Liver (tissue), 10 donors: ENCODE measurements at places on chromosomes 4 and X. TPM values are rescaled to one million over a fixed set of nuclear protein-coding genes. Genes with fewer than 3 reads are reported as not detected.

- H3K36me3 ChIP-seq: peaks cover 18% of the 10 kb centered on the region
- H3K27ac ChIP-seq: no peak overlapping the region
- no peak overlapping the region for H3K4me3 ChIP-seq
- DNase-seq: no peak
These were observed 12.8 kb downstream of the AIMP1 start for GRCh38 chr4:106329041-106329618.

- no peaks in the 10 kb centered on the region for H3K36me3 ChIP-seq
- no peaks in the 10 kb centered on the region for H3K4me1 ChIP-seq
- H3K4me3 ChIP-seq: no peak overlapping the region
These were observed 466.9 kb downstream of the FSTL5 start for GRCh38 chr4:161696944-161697343.

GRCh38 chr4:153528705-153529485 lies 62.7 kb downstream of the TMEM131L start:
- H3K36me3 ChIP-seq: no peaks in the 10 kb centered on the region
- H3K27ac ChIP-seq: peak overlapping the region; percentile 43
- peak; percentile 67 for DNase-seq
- no peaks in the 10 kb centered on the region for H3K27me3 ChIP-seq

SOD3 gene
- total RNA-seq: 2.6 TPM

MAGIX gene
- 6.9 TPM for total RNA-seq

- no peaks in the 10 kb centered on the region for H3K4me1 ChIP-seq
- H3K36me3 ChIP-seq: no peaks in the 10 kb centered on the region
- DNase-seq: no peak
- no peaks in the 10 kb centered on the region for H3K27me3 ChIP-seq
- H3K27ac ChIP-seq: no peak overlapping the region
These were observed 108.9 kb downstream of the NR3C2 start for GRCh38 chr4:148333265-148333664.

DNA sequence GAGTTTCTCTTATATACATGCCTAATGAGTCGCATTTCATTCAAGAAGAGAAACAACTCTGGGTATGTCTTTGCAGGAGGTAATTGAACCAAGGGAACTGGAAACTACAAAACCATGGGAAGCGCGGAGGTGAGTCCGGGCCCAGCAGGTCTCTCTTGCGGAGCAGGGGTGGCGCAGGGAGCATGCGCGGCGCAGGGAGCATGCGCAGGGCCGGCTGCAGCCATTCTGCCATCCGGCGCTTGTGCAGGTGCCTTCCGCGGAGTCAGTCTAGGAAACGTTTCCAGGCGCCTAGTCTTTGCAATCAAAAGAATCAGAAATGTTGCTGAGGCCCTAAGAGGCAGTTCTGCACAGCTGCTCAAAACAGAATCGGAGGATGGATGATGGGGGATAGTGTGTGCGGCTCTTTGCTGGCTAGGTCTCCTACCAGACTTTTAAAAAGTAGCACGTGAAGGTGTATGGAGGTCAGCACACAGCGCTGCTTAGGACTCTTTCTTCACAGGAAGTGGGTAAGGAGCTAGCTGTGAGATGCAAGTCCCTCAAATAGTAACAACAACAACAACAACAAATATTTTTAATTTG lies 433.8 kb upstream of the FAT1 start:
- H3K36me3 ChIP-seq: no peaks in the 10 kb centered on the region
- no peaks in the 10 kb centered on the region for H3K27me3 ChIP-seq
- DNase-seq: no peak
- H3K4me1 ChIP-seq: no peaks in the 10 kb centered on the region
- no peak overlapping the region for H3K4me3 ChIP-seq

DNA sequence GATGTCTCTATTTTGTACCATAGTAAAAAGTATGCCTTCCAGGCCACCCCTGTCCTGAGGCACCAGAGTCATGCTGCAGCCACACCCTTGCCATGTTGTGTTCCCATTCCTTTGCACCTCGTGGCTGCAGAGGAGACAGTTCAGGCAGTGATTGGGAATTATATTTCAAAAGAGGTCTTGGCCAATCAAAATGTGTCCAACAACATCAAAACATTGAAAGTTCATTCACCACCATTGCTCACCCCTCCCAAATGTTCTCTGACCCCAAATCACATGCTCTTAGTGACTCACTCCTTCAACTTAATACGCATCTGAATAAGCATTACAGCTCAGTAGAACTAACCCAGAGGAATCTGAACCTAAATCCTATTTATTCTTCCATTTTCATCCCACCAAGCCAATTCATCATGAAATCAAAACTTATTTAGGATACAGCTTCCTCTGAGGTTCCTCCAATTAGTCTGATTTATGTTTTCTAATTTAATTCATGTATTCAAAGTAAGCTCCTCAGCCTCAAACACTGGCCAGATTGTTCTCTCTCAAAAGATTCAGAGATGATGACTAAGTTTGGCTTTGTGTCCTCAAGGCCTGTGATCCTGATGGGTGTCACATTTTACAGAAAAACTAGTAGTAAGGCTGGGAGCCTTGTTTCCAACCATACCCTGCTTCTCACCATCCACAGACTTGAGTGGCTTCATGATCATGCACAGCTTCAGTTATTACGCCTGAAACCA lies 323.2 kb upstream of the INTU start:
- no peak for DNase-seq
- no peaks in the 10 kb centered on the region for H3K27me3 ChIP-seq
- H3K4me3 ChIP-seq: no peak overlapping the region
- no peak overlapping the region for H3K27ac ChIP-seq

DNA sequence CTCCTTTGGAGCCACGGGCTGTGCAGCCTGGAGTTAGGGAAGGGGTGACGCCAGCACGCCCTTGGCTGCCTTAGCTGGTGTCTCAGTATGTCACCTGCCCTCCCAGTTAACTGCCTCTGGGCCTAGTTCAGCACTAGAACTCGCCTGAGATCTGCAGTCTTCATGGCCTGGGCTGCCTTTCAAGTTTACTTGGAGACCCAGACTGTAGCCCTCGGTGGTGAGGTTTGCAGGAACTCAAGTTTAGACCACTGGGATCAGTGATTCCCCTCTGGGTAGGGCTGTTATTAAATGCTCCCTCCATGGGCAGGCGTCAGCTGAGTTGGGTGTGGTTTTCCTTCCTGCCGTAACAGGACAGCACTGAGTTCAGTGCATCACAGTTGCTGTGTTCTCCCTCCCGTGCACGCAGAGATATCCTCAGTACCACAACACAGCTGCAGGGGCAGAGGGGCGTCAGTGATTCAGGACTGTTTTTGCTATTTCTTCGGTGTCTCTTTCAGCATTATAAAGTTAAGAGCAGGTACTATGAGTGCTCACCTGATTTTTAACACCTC lies 30.5 kb downstream of the PLAC8 start:
- no peaks in the 10 kb centered on the region for H3K36me3 ChIP-seq
- no peaks in the 10 kb centered on the region for H3K4me1 ChIP-seq
- no peaks in the 10 kb centered on the region for H3K27me3 ChIP-seq
- no peak overlapping the region for H3K27ac ChIP-seq

DNA sequence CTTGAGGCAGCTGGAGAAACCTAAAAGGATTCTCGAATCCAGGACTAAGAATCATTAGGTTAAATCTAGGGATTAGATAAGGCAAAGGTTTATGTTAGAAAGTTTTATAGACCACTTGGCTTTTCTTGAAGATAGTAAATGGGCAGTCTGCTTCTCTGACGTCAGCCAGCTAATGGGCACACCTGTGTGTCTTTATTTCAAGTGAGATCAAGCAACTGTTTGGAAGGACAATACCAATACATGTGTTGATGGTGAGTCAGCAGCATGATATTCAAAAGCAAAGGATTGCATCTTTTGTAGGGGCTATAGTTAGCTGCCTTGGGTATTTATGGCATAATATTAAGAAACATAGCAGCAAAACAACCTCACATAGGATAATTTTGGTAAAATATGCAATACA lies 46.5 kb upstream of the GRPR start:
- H3K27ac ChIP-seq: no peak overlapping the region
- no peaks in the 10 kb centered on the region for H3K36me3 ChIP-seq
- H3K27me3 ChIP-seq: no peaks in the 10 kb centered on the region
- no peak overlapping the region for H3K4me3 ChIP-seq

GRCh38 chr4:89242864-89243732 lies 64.5 kb downstream of the GPRIN3 start:
- H3K4me1 ChIP-seq: no peaks in the 10 kb centered on the region
- H3K4me3 ChIP-seq: no peak overlapping the region
- H3K27me3 ChIP-seq: no peaks in the 10 kb centered on the region
- no peak for DNase-seq

GRCh38 chr4:136505020-136505419 lies 1027.3 kb downstream of the PCDH18 start:
- H3K36me3 ChIP-seq: no peaks in the 10 kb centered on the region
- H3K27ac ChIP-seq: no peak overlapping the region
- DNase-seq: no peak

- no peak overlapping the region for H3K4me3 ChIP-seq
- no peak overlapping the region for H3K27ac ChIP-seq
- H3K4me1 ChIP-seq: no peaks in the 10 kb centered on the region
- H3K36me3 ChIP-seq: no peaks in the 10 kb centered on the region
These were observed 132.1 kb downstream of the COL4A6 start for GRCh38 chrX:108306086-108306485.
